ENCODE measurements at places on chromosomes 7 and 10.
A peak's percentile ranks its signal among the peaks of the same experiment; 100 is the strongest.

GRCh38 chr7:47089068-47089417 is 492.9 kb downstream of the TNS3 start:
- DNase-seq, result no peak

- DNase-seq, result no peak
These were observed 21.5 kb downstream of the HERC4 start for GRCh38 chr10:68053553-68053952.

- DNase-seq, result no peak
These were observed 706.9 kb downstream of the LRMDA start for GRCh38 chr10:76138286-76138685.

GRCh38 chr10:126062131-126063032 is 166.0 kb downstream of the FANK1 start:
- DNase-seq, result peak; percentile 98

DNA sequence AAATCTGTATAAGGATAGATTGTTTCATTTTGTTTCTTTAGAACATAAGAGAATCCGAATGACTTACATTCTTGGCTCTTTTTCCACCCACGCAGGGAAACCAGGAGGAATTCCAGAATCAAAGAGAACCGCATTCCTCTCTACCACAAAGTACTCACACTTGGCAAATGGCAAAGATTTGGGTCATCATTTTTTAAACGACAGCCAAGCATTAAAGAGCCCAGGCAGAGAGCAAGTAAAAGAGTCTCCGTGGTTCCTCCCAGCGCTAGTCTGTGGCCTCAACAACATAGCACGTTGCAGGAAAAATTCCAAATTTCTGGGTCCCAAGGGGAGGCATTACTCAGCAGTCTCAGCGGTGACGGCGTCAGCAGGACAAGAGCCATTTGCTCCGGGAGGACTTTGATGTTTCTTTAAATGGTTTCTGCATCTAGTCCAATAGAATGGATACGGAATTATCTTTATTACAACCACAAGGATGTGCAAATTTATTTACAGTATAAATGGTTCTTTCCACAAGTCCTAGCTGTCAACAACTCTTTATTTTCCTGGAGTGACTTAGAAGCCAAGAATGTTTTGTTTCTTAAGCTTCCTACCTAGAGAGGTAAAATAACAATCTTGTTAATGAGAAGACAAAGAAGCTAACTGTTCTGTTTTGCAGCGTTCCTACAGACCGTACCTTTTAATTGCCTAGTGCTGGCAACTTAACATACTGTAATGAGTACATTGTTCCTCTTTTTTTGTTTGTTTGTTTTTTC is 232.5 kb downstream of the SKIDA1 start:
- DNase-seq, result peak; percentile 97

- DNase-seq, result no peak
These were observed 140.6 kb downstream of the PTPN20 start for GRCh38 chr10:47051741-47052238.

DNA sequence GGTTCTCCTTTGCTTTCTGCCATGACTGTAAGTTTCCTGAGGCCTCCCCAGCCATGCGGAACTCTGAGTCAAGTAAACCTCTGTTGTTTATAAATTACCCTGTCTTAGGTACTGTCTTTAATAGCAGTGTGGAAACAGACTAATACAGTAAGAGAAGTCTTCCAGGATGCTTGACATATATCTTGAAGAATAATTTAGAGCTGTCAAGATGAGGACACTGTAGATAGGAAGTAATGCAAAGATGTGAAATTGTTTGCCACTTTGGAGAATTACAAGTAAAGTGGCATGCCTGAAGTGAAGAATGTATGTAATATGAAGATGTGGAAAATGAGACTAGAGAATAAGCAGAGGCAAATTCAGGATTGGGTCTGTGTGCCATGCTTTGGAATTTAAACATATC is 2.9 kb upstream of the CADPS2 start:
- no peak for DNase-seq

DNA sequence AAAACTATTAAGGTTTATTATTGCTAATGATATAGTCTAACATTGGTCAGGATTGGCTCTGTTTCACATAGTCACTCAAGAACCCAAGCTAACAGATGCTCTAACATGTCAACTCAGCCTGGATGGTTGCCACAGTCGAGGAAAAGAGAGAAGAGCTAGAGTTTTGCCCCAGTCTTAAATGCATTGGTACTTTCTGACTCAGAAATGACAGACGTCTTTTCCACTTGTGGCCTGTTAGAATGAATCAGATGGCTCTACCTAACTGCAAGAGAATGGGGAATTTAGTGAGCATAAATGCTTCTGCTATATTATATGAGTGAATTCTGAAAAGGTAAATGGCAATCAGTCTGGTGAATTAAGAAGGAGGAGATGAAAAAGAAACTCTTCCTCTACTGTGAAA is 13.9 kb downstream of the HECTD2 start:
- no peak for DNase-seq

- no peak for DNase-seq
These were observed 51.9 kb upstream of the PTN start for GRCh38 chr7:137395420-137395819.

DNA sequence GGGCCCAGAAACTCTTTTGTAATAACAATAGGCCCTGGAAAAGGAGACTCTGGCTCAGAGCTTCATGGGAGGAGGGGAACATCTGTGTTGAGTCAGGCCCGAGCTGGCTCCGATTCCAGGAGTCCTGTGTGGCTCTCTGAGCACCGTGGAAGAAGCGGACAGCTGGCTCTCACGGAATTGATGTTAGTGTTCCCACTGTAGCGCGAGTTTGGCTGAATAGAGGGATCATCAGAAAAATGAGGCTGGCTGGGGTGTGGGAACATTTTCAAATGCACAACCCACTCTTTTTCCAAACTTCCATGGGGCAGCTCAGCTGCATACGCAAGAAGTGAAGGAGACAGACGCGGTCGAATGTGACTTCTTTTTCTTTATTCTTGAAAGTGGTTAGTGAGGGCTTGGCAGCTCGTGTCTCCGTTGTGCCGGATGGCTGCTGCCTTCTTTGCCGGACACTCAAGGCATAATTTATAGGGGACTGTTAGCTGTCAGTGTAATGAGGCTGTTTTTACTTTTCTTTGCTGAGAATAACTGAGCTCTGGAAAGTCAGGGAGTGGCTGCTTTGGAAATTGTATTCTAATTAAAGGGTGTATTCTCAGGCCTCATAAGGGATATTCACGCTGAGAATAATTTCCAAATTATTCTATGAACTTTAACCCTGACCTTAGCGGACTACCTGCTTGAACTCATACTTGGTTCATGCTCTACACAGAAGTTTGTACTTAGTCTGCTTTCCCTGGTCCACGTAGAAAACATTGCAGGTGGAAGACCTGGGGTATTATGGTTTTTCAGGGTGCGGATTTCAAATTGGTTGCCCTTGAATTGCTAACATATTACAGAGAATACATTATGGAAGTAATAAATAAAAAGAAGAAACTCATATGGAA is 23.1 kb downstream of the MDFIC start:
- peak; percentile 89 for DNase-seq

DNA sequence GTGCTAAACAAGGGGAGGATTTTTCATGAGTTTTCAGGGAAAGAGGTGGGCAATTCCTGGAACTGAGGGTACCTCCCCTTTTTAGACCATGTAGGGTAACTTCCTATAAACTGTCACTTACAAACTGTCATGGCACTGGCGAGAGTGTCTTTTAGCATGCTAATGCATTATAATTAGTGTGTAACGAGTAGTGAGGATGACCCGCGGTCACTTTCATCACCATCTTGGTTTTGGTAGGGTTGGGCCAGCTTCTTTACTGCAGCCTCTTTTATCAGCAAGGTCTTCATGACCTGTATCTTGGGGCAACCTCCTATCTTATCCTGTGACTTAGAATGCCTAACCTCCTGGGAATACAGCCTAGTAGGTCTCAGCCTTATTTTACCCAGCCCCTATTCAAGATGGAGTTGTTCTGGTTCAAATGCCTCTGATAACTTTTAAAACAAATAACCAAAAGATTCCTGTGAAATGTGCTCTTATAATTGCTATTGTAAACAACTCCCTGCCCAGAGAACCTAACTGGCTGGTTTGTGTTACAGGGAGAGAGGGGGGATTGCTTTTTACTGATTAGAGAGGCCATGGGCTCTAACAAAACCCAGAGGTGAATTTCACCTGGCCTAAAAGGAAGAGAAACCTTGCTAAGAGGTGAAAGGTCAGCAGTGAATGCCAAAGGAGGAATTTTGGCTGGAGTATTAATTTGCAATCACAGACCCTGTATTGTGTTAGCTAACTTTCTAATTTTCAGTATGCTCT is 64.3 kb downstream of the EEPD1 start:
- DNase-seq, result no peak

DNA sequence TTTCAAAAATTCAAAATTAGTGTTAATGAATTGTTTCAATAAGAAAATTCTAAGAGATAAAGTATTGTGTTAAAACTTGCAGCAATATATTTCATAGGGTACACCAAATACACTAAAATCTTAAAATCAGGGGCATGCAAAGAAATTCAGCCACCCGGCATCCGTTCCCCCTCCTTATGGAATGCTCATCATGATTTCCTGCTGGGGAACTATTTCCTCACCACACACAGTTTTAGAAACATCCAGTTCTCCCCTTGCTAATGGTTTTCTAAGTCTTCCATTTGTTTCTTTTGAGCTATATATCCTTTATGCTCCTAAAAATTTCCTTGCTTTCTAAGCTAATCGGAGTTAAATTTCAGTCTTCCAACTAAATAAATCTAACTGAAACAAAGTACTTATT is 60.7 kb downstream of the CHCHD3 start:
- DNase-seq, result no peak

GRCh38 chr10:113041324-113041723 is 91.3 kb downstream of the TCF7L2 start:
- DNase-seq, result no peak

GRCh38 chr7:84372155-84372621 is 177.6 kb upstream of the SEMA3A start:
- peak; percentile 82 for DNase-seq

DNA sequence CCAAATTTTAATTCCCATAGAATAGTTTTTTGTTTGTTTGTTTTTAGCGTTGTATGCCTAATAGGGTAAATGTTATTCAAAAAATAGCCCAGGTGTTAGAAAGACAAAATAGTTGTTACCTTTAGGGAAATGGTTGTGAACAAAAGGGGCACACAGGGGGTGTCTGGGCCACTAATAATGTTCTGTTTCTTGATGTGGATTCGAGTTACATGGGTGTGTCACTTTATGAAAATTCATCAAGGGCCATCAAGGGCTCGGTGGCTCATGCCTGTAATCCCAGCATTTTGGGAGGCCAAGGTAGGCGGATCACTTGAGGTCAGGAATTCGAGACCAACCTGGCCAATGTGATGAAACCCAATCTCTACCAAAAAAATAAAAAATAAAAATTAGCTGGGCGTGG is 531.8 kb upstream of the C7orf33 start:
- DNase-seq, result no peak

- no peak for DNase-seq
These were observed 831 bp downstream of the CCDC7 start for GRCh38 chr10:32446536-32447406.

GRCh38 chr10:3215153-3215775 is 42.7 kb upstream of the PITRM1 start:
- DNase-seq, result no peak

DNA sequence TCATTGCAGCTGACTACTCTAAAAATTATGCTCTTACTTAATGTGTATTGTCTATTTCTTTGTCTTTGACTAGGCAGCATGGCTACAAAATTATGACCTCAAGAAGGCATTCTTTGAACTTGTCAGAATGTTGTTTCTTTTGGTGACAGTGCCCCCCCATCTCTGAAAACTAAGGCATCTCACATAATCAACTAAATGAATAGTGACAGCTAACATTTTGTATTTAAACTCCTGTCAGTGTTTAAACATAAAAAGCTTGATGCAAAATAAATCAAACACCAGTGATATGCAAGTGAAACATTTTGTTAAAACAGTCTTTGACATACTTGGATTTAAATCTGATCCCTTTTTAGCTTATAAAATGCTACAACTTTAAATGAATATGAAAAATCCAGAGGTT is 233.5 kb downstream of the FOXP2 start:
- DNase-seq, result no peak

- no peak for DNase-seq
These were observed 12.0 kb upstream of the MARVELD1 start for GRCh38 chr10:97701438-97702069.

DNA sequence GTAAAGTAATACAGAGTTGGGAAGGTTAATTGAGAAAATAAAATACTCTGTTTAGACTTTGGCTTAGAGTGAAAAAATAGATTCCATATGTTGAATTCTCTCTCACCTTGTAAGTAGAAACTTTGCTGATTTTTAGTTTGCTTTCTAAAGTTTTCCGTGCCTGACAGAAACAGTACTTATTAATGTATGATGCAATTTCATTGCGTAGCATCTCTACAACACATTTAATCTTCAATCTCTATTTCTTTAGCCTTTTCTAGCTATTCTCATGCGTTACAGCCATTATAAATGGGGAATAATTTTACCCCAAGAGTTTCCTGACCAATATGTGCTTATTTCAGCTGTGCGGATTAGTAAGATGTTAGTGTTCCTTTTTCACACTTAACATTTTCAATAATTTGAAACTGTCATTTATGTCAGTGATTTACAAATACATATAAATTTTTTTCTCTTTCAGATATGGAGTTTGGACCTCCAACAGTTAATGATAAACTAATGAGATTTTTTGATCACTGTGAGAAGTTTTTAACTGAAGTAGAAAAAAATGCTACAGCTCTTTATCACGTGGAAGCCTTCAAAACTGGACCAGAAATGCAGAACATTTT is 3.3 kb downstream of the MINPP1 start:
- no peak for DNase-seq

DNA sequence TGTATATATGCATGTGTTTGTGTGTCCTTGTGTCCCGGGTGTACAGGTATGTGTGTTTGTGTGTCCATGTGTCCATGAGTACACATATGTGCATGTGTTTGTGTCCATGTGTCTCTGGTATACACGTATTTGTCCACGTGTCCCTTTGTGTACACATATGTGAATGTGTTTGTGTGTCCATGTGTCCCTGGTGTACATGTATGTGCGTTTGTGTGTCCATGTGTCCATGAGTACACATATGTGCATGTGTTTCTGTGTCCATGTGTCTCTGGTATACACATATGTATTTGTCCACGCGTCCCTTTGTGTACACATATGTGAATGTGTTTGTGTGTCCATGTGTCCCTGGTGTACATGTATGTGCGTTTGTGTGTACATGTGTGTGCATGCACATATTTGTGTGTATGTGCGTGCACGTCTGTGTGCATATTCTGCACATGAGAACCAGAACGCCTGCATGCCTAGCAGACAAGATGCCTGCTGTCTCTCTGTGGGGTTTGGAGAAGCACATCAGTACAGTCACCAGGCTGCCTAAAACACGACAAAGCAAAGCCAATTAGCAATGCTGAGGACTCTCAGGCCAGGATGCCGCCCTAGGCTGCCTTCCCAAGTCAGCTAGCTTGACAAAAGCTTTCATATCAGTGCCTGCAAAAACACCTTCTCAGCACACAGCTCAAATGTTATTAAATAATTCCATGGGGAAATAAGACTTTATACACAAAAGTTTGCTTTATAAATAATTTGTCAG is 327.8 kb downstream of the PTPRN2 start:
- no peak for DNase-seq

GRCh38 chr10:5507649-5508131 is 8.3 kb upstream of the CALML5 start:
- DNase-seq, result no peak

- no peak for DNase-seq
These were observed 56.7 kb downstream of the SNX10 start for GRCh38 chr7:26348234-26348851.

- no peak for DNase-seq
These were observed 3.1 kb downstream of the PAX2 start for GRCh38 chr10:100748231-100749058.

- DNase-seq, result no peak
These were observed 948 bp downstream of the TMEM229A start for GRCh38 chr7:124031919-124032318.
